ENCODE measurements at places on chromosomes 3 and 15. TPM values are rescaled to one million over a fixed set of nuclear protein-coding genes. Genes with fewer than 3 reads are reported as not detected.

The AHSG gene
- not detected for total RNA-seq

GRCh38 chr3:66488492-66488891 is 12.3 kb downstream of the LRIG1 start:
- no peak for DNase-seq

DNA sequence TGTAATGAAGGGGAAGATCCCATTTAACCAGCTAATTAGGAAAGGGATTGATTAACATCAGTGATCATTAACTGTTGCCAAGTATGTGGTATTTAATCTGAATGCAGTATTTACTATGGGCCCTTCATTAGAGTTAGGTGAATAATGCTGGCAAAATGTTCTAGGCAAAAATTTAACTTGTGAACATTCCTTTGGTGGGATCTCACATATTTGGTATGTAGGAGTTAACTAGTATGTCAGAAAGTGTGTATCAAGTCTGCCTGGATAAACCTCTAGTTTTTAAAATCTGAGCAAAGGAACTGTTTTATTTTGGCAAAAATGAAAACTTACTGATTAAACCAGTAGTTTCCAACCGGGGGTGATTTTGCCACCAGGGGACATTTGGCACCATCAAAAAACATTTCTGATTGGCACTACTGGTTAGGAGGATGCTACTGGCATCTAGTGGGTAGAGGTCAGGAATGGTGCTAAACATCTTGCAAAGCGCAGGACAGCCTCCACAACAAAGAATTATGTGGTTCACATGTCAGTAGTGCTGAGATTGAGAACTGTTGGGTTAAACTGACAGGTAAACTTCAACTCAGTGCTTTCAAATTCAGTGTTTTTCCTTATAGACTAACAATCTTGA is 22.5 kb downstream of the LRTM1 start:
- no peak for DNase-seq

The GLCE gene
- total RNA-seq: 8.0 TPM

The MKRN2OS gene
- total RNA-seq: not detected

- DNase-seq: no peak
Measured at GRCh38 chr3:168596175-168596823, 500.6 kb upstream of the GOLIM4 start.

The ANKRD34C gene
- total RNA-seq: not detected

DNA sequence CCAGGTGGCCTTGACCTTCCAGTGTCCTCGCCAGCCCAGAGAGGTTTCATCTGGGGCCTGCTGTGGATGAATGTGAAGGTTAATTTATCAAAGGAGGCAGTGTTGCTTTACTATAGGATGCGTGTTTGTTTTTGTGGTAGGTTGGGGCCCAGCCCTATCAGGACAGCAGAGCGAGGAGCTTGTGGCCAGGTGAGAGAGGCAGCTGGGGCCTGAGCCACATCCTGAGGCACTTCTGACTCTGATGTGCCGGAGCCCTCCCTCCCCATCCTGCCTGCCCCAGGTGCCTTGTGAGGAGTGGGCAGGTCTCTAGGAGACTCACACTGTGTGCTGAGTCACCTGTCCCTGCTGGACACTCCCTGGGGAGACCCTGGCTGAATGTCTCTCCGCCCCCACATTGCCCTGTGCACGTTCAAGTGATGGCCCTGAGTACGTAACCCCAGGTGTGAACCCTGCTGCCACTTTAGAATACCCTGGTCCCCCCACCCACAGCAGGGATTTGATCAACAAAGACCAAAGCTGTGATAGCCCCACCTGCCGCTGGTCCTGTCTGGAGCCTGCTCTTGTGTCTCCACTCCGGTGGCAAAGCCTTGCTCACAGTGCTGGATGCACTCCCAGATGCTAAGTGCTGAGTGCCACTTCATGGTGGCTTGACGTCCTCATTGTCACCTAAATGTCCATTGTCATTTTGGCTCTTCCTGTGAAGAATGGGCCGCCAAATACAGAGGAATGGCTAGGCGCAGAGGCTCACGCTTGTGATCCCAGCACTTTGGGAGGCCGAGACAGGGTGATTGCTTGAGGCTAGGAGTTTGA is 16.0 kb downstream of the FBLN2 start:
- no peak for DNase-seq

The FOXB1 gene
- not detected for total RNA-seq

The RPL14 gene
- 3,382 TPM for total RNA-seq

The TIGIT gene
- 5.0 TPM for total RNA-seq

- DNase-seq: no peak
Measured at GRCh38 chr3:157069846-157070677, 89.9 kb downstream of the CCNL1 start.

- DNase-seq: peak; percentile 14
Measured at GRCh38 chr15:43518197-43518761, 871 bp downstream of the MAP1A start.

The DNAH12 gene
- total RNA-seq: 0.66 TPM
